Dorsolateral prefrontal cortex (tissue), 122 donors: ENCODE measurements at places on chromosomes 16 and 17. TPM values are rescaled to one million over a fixed set of nuclear protein-coding genes. Genes with fewer than 3 reads are reported as not detected.

- no peak for DNase-seq
These were observed 14.9 kb downstream of the BANP start for GRCh38 chr16:87966064-87966645.

DNA sequence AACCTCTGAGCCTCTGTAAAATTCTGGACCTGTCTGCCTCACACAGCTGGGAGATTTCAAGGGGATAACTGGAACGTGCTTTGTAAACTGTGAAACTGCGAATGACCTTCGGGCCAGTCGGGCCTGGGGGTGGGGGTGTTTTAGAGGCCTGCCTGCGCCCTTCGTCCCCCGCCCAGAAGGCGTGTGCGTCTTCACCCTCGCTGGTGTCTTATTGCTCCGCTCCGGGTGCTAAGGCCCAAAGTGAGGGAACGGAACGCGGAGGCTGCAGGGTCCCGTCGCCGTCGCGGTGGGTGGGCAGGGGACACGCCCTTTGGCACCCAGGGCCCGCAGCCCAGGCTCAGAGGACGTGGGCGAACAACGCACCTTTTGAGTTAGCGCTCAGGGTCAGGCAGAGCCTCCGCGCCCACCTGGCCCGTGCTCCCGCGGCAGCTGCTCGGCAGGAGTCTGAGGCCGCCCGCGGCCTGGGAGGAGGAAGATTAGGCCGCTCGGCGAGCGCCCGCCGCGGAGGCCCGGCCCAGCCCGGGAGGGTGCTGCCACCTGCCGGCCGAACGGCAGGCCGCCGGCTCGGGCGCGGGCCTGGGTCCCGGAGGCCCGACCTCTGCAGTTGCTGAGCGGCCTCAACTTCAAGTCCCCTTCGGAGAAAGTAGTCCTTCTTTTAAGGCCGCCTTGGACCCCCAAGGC, 29.7 kb downstream of the DCAKD start:
- DNase-seq: peak; percentile 47

GRCh38 chr16:73473713-73474112, 425.8 kb upstream of the ZFHX3 start:
- DNase-seq: no peak

DNA sequence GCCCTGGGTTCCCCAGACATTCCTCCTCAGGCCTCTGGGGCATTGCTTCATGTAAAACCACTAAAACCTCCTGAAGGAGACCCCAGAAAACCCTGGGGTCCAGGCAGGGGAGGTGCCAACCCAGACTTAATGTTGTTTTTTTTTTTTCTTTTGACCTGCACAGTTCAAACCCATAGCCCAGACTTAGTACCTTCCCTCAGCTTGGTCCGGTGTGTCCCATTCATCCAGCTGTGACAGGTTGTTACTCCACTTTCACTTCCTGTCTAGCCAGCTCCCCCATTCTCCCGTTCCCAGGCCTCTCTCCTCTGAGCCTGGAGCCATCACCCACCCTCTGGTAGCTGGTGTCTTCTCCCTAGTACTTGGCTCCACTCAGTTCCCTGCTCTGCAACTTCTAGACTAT, 4.8 kb downstream of the CDR2L start:
- DNase-seq: no peak

GRCh38 chr17:40820228-40820838, 2.1 kb downstream of the KRT10 start:
- no peak for DNase-seq

DNA sequence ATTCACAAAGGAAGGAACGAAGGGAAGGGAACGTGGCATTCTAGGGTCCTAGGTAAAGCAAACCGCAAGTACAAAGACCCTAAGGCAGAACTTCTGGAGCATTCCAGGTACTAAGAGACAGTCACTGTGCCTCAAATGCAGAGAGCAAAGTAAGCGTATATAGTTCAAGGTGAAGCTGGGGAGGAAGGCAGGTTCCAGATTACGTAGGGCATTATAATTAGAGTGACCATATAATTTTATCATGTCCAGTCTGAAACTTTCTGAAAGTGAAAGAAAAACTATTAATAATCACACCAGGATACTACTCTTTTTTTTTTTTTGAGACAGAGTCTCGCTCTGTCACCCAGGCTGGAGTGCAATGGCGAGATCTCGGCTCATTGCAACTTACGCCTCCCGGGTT, 25.7 kb downstream of the METTL16 start:
- DNase-seq: no peak

DNA sequence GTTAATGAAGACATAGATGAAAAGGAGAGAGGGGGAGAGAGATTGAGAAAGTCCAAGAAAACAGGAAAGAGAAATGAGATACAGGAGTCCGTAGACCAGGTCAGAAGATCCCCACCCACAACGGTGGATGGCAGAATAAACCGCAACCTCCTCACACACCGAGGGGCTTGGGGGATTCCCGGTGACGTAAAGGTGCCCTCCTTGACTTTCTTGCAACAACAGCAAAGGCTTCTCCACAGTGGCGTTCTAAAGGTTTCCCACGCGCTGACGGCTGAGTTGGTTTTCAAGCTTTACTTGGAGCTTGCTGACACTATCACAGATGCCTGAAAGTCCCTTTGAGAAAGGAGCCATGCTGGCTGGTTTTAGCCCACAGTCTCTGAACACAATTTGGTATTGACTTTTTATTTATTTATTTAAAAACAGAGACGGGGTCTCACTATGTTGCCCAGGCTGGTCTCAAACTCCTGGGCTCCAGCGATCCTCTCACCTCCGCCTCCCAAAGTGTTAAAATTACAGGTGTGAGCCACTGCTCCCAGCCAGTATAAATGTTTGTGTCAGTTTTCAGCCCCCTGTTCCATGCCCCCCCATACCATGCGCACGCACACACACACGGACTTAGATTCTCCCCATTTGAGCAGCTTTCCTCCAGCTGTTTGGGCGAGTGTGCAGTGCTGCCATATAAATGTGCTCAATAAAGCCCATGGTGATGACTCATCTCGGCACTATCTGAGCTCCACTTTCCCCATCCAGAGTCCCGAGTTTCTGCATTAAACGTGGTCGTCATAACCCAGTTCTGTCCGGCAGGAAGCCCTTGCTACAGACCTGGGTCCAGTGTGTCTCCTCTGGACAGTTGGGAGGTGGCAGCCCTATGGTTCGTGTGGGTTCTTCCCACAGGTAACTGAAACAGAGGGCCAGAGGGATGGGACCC, 33.0 kb upstream of the SEC14L1 start:
- no peak for DNase-seq

- no peak for DNase-seq
These were observed 724 bp downstream of the GAA start for GRCh38 chr17:80101946-80102663.

DNA sequence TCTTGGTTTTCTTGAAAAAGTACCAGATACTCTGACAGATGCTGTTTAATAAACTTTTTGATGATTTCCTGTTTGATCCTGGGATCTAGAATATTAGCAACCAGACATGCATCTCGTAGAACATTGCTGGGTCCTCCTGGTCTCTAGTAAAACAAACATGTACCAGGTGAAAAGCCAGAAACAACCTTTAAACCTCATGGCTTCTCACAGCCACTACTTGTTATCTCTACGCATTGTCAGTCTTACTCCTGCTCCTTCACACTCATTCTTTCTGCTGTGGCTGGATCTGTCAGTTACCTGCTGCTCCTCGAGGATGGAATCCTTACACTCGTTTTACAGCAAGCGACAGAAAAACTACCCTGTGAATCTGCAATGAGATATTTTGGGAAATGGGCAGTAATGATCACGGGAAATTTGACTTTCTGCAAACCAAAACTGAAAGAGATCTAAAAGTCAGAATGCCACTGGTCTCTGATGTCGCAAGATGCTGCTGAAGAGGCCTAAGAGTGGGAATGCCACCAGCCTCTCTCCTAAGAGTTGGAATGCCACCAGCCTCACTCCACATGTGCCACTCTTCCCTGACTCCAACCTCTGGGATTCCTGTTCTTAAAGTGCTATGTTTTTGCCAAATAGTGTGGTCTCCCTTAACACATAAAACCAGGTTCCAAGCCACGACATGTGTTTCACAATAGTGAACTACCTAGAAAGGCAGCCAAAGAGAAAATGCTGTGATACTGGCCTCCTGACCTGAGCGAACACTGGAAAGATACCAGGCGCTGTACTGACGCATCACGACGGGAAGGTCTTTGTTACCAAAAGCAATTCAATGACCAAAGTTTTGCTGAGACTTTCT, 86.3 kb downstream of the VPS53 start:
- no peak for DNase-seq

DNA sequence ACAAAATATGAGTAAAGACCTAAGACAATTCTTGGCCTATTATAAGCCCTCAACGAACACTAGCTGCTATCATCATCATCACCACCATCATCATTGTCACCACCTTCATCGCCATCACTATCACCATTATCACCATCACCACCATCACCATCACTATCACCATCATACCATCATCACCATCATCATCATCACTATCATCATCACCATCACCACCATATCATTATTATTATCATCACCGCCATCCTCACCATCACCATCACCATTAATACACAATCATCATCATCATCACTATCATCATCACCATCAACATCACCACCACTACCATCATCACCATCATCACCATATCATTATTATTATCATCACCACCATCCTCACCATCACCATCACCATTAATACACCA, 82.5 kb downstream of the RGS9 start:
- DNase-seq: no peak

DNA sequence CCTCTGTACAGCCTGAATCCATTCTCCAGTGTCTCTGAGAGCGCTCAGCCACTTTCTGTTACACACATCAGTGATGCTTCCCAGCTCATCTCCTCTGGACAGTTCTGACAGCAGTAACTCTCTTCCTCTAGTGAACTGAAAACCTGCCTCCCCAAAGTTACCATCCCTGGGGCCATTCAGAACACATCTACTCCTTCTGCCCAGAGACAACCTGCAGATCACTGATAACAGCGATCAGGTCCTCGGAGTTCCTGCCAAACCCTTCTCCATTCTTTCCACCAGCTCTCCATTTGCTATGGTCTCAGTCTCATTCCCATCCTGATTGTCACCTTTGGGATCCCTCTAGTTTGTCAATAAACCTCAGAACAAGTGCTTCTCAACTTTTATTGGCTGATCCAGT, 7.3 kb downstream of the ZZEF1 start:
- no peak for DNase-seq

DNA sequence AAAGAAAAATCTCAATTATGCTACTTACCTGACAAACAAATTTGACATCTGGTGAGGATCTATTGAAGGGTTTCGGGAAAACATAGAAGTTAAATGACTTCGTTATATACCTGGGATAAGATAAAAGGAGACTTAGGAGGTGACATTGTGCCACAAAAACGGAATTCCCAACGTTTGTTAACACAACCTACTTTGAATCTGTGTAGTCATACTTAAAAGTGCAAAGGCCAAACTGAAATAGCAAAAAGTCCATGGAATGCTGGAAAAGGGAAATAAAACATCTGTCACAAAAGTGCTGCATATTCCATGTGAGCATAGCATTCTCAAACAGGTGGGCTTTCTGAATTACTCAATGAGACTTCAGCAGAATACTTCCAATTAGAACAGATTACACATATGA, 3.0 kb downstream of the PARN start:
- DNase-seq: no peak

- peak; percentile 96 for DNase-seq
These were observed 1.0 kb downstream of the GGNBP2 start for GRCh38 chr17:36545465-36546417.

GRCh38 chr17:41339571-41340172, 11.0 kb downstream of the KRT33A start:
- DNase-seq: no peak

GRCh38 chr17:61135782-61136181, 263.9 kb upstream of the TBX2 start:
- DNase-seq: no peak

DNA sequence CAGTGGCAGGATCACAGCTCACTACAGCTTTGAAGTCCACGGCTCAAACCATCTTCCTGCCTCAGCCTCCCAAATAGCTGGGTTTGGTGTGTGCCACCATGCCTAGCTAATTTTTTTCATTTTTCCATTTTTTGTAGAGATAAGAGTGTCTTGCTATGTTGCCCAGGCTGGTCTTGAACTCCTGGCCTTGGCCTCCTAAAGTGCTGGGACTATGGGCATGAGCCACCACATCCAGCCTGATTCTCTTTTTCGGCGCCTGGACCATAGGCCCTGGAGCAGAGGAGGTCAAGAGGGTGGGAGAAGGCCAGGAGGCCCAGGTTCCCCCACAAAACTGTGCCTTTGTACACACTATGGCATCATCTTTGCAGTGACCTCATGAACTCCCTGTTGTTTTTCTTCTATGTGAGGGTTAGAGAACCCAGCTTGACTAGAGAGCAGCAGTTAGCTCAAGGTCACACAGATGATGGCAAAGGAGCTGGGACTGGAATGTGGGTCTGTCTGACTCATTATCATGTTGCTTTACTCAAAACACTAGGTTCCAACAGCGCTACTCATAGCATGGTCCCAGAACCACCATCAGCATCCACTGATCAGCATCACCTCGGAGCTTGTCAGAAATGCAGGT, 16.3 kb downstream of the SCN4A start:
- no peak for DNase-seq

DNA sequence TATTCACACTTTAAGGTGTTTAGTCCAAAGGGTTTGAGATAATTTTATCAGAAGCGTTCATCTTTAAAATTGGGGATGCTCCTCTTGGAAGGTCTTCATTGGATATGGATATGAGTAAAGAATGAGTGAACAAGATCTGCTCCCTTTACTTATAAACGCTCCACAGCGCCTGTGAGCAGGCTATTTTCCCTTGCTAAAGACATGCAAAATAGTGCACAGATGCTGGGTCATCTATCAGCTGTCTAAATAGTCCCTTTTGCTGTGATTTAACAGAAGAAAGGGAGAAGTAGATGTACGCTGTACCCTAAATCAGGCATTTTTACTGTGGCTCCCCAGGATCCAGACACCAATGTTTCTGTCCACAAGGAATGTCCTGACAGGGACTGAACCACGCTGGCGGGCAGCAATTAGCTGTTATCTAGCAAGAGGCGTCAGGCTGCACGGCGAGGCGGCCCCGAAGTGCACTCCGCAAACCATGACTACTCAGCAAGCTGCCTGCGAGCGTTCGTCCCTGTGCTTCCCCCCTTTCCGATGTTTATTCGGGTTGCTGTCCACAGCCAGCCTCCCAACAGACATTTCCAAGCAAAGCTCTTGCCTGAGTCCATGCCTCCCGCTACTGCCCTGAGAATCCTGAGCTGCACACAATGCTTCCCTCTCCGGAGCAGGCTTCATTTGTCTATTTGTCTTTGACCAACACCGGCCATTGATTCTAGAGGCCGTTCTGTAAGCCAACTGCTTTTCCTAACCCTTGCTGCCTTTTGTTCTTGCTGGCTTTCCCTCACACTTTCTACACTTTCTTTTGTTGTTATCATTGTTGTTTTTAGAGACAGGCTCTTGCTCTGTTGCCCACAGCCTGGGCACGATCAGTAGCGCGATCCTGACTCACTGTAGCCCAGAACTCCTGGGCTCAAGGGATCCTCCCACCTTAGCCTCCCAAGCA, 55.7 kb upstream of the CNEP1R1 start:
- no peak for DNase-seq

GRCh38 chr17:71304498-71305158, 816.2 kb upstream of the SOX9 start:
- DNase-seq: no peak

Gene OR1F1
- total RNA-seq: 2.2 TPM

Gene CBX8
- 2.8 TPM for total RNA-seq

Gene POLR3K
- total RNA-seq: 19.8 TPM
